SW 1271 (cell line): ENCODE measurements at places on chromosomes 4 and X.

GRCh38 chr4:111924696-111925095, 220.6 kb upstream of the FAM241A start:
- DNase-seq, result no peak

DNA sequence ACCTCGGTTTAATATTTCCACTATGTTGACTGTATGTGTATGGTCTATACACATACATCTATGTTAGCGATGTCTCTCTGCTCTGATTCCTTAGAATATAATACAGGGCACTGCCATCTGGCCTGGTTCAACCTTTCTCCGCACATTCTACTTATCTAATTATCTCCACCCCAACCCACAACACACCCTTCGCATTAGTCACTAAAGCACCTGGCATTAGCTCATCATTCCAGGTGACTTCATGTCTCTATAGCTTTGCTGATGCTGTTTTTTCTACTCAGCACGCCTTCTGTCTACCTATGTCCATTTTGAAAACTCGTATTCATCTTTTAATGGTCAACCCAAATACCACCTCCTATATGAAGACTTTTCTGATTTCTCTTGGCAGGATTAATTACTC, 425.2 kb upstream of the RASGEF1B start:
- no peak for DNase-seq

- no peak for DNase-seq
Measured at GRCh38 chr4:149466446-149466845, 349.2 kb downstream of the IQCM start.

- no peak for DNase-seq
Measured at GRCh38 chr4:101414496-101414895, 67.2 kb upstream of the PPP3CA start.

GRCh38 chr4:100008048-100008447, 58.0 kb upstream of the H2AZ1 start:
- no peak for DNase-seq

DNA sequence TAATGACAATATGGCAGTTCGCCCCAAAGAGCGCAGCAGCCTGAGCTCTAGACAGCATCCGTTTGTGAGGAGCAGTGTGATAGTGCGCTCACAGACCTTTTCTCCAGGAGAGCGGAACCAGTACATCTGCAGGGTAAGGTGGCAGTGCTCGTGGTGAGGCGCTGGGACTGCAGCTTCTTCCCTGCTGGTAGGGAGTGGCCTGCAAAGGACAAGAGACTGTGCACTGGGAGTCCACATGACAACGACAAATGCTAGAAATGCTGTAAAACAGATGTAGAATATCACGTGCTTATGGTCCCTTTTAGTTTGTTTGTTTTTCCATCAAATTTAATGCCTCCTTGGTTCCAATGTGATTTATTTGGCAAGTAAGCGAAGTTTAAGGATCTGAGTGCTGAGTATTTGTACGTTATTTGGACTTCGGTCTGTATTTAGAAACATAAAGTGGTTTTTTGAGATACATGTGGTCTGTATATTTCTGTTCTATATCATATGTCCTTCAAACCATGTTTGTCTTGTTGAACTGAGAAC, 35.8 kb downstream of the CLDN22 start:
- no peak for DNase-seq

DNA sequence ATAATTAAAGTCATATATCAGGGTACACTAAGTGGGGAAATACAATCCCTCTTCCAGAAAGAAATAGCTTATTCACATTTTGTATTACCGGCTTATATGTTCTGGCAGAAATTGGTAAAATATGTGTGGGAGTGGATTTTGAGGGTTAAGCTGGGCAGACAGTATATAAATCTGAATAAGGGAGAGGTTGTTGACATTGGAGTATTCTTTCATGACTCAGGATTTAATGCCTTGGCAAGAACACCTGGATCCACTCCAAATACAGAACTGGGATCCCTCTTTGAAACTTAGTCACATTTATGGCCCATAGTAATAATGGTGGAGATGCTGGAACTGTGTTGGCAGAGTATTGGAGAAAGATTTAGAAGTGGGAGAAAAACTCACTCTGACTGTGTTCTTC, 54.3 kb upstream of the TET2 start:
- no peak for DNase-seq

DNA sequence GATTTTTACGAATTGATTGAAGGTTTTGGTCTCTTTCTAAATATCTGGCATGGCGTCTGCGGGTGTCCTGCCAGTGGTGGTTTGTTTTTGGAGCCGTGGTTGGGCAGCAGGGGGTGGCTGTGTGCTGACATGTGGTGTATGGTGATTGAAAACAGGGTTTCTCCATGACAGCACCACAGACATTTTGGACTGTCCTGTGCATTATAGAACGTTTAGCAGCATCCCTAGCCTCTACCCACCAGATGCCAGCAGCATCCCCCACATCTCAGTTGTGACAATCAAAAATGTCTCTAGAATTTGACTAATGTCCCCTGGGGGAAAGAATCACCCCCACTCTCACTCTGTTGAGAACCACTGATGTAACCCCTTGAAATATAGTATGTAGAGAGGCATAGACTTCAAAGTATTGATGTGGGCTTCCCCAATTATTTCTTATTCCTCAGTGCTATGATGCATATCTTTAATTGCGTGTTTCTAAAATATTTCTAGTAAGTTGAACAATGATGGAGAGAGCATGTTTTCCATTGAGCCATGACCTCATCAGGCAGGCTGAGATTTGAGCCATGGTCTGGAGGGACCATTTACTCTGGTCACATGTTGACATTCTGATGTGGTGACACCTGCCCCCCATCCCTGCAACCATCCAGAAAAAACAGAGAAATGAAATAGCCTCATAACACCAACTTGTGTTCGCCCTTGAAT, 77.4 kb upstream of the MID1 start:
- DNase-seq, result no peak

GRCh38 chr4:5118994-5119835, 67.9 kb downstream of the STK32B start:
- DNase-seq, result no peak

DNA sequence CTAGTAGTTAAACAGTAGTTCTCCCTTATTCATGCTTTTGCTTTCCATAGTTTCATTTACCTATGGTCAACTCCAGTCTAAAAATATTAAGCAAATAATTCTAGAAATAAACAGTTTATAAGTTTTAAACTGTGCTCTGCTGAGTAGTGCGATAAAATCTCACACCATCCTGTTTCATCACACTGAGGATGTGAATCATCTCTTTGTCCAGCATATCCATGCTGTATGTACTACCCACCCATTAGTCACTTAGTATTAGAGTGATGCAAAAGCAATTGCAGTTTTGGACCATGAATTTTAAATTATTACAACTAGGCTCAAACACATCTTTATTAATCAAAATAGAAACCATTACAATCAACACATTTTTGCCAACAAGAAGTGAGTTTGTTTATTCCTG, 187.4 kb downstream of the TEX13C start:
- DNase-seq, result no peak

GRCh38 chr4:14862891-14863290, 139.4 kb upstream of the CPEB2 start:
- DNase-seq, result no peak

DNA sequence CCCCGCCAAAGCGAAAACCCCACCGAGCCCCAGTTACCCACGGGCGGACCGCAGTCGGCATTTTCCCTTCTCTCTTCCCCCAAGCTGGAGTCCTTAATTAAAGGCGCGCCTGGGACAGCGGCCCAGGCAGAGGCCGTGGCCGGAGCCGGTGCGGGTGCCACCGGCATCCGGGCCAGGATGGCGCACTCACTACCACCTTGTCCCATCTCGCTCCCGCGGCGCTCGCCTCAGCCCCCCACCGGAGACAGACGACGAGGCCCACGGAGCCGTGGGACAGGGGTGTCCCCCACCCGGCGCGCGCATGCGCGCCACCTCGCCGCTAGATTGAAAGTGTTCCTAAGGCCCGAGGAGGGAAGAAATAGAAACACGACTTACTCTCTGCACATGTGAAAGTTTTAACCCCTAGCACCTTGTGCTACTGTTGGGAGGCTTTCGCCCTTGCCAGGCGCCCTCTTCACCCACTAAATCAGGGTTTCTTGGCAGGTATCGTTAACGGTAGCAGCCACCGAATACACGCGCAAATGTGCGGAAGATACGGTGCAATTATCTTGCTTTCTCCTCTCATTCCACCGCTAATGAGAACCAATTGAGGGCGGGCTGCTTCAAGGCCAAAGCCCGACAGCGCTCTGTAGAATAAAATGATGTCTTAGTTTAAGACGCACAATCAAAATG, 64.3 kb upstream of the CCDC160 start:
- no peak for DNase-seq

DNA sequence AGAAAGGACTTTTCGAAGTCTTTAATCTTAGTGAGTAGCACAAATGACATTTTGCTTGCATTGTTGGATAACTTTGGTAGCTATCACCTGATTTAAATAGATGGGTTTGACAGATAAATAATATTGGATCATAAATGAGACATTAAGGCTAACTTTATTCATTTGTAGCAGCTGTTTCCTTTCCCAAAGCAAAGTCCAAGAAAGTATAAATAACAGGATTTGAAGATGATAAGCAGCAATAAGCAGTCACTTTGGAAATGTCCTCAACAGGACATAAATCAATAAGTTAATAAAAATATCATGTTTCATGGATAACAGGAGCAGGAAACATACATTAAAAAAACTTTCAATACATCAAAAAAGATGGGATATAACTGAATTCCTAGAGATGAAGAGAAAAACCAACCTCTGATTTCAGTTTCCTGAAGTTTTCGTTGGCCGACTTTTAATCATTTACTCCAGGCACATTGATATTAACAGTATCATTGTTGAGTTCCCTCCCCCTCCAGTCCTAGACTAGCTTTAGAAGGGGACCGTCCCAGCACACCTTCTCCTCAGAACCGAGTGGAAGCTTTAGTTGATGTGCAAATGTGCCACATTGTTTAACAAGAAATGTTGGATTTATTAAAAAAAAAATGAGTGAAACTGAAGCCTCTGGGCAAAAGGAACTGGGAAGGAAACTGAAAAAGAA, 169.9 kb upstream of the AGA start:
- no peak for DNase-seq

DNA sequence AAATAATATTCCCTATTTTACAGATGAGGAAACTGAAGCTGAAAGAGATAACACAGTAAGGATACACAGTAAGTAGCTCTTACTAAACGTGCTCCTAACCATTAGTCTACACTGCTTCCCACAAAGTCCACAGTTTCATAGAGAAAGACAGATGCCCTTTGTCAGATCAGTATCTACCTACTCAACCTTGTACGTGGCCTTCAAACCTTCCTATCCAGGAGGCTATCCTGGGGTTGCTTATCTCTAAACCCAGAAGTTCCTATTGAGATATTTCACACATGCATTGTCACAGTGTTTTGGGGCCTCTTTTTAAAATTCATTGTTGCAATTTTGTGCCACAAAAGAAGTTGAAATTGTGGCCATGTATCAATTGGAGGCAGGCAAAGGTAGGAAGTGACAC, 208.0 kb downstream of the ENOX2 start:
- DNase-seq, result no peak

DNA sequence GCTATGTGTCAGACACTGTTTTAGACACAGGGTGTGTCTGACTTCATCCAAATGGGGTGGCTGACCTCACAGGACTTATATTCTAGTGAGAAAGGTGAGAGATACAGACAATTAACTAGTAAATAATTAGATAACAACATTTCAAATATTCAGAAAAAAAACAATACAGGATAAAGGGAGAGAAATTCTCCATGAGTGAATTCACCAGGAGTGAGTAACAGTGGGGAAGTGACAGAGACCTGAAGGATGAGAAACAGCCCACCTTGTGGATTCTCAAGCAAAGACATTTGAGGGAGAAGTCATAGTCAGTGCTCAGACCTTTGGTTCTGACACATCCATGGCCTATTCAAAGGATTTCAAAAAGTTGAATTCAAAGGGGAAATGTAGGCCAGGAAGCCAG, 627.9 kb downstream of the IQCM start:
- DNase-seq, result no peak

DNA sequence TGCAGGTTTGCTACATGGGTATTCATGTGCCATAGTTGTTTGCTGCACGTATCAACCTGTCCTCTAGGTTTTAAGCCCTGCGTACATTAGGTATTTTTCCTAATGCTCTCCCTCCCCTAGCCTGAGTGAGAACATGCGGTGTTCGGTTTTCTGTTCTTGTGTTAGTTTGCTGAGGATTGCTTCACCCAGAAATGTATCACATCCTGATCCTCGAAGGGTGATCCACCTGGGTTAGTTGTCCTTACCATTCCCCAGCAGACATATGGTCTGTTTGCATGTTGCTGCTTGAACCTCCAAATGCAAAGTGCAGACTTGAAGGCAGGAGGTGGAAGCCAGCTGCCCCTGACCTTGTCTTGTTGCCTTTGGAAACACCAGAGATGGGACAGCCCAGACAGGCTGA, 161.5 kb upstream of the WDR1 start:
- no peak for DNase-seq

DNA sequence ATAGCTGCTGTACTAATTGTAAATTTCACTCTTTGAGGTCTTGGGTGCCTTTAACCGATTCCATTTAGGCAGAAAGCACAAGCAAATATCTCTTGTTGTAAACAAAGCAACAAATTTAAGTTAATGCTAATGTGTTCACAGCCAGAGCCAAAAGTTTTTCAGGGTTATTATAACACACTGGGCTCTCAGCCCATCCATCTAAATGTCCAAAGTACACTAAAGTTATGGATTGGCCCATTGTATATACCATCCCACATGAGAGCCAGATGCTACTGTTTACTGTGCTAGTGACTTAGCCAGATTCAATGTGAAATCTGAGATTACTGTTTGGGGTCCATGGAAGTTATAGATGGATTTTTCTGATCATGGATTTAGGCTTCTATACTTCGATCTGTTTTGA, 186.7 kb downstream of the LARP7 start:
- DNase-seq, result no peak

DNA sequence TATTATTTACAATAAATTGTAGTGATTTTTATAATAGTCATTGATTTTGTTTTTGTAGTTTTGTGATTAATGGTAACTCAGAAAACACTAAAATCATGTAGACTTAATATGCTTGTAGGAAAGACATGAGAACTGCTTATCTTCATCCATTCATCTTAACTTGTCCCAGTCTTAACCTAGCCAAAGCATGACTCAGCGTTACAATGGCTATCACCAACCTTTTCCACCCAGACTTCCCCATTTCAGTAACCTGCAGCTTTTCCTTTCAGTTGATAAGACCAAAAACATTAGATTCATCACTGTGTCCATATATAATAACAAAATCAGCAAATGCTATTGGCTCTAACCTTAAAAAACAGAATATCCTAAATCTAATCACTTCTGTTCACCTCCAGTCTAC, 106.2 kb upstream of the KLF8 start:
- DNase-seq, result no peak

DNA sequence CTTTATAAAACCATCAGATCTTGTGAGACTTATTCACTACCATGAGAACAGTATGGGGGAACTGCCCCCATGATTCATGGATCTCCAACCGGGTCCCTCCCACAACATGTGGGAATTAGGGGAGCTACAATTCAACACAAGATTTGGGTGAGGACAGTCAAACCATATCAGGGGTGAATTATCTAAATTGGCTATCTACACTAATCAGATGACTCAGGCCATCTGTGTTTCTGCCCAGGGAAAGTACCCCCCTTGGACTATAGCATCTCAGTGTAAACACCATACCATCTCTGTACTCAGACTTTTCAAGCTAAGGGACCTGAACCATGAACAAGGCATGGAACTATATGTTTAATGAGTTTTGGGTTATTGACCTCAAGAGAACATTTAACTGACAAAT, 76.8 kb downstream of the LNX1 start:
- DNase-seq, result no peak
